Stimulated activated CD4-positive, alpha-beta T cell treated with anti-CD3 and anti-CD28 coated beads, Interleukin-1b, Interleukin-23, amount 100 ng/mL, for 1 hour (primary cell): ENCODE measurements at places on chromosomes 7 and 10.

- no peak for DNase-seq
Observed at GRCh38 chr10:81900989-81901388, 26.0 kb downstream of the NRG3 start.

GRCh38 chr10:89523274-89523673, 12.1 kb downstream of the SLC16A12 start:
- no peak for DNase-seq

- DNase-seq: no peak
Observed at GRCh38 chr10:5573319-5573950, 48.7 kb downstream of the CALML3 start.

- no peak for DNase-seq
Observed at GRCh38 chr10:44801383-44802327, 109.5 kb upstream of the TMEM72 start.

DNA sequence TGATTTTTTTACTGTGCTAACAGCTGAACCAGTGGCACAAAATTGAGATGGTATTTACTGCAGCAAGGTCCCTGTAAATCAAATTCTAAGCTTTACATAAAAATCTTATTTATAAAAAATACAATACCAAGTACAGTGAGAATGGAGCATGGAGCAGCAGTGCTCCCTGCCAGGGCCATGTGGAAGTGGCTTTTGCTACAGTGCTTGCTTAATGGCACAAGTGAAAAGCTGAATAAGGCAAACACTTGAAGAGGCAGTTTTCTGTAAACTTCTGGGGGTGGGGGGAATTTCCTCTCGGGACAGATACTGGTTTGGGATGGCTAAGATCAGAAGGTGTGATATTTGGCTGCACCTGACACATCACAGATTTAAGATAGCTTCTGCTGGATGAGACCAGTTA, 27.5 kb downstream of the AP3M1 start:
- DNase-seq: no peak

DNA sequence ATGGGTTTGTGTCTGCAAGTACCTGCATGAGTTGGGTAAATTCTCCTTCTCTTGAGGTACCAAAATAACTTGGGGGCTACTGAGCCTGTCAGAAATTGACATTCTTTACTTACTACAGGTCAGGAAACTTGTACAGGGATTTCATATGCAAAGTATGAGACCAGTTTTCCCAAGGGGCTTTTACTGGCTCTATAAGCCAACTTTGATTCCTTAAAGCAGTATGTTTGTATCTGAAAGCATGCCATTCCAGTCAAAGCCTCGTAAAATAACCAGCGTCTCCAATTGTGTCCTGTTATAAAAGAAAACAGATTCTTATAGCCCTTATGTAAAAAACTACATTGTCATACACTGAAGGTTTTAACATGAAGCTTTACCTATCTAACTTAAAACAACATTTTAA, 90.2 kb downstream of the ZNF467 start:
- no peak for DNase-seq

DNA sequence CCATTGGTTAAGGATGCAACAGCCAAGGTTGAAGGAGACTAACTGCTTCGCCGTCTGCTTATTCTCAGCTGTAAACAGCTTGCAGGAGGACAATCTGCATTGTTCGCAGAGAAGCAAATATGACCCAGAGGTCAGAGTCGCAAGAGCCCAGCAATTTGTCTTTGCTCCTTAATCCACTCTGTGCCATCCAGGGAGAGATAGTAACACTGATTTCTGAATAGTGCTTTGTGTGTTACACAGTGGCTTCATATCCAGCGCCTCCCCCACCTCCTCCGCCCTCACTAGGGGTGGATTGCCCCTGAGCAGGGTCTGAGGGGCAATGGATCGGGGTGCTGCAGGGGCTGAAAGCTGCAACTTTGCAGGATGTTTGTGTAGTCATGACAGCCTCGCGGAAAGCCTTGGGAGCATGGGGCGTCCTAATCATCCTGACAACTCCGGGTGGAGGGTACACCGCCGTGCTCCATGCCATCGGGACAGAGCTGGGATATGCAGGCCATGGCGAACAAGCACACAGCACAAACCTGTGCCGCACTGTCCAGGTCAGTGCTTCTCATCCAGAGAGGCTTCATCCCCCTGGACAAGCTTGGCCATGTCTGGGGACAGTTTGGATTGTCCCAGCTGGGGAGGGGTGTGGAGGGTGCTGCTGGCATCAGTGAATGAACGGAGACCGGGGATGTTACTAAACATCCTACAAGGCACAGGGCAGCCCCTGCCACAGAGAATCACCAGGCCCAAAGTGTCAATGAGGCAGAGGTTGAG, 103.1 kb upstream of the INSIG1 start:
- no peak for DNase-seq

DNA sequence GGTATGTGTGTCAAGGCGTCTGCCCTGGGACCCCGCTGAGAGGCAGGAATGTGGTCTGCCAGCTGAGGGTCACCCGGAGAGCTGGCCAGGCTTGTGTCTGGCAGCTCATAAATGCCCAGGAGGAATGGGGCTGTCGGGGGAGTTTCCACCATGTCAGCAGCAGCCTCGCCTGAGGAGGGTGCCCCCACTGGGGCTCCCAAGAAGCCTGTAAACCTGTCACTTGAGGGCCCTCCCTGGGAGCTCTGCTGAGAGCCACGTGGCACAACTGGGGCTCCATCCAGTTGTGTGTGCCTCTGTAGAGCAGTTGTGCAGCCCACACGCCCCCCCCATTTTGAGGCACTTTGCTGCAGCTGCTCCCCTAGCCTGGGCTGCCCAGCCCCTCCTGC, 70.6 kb downstream of the NEURL1 start:
- no peak for DNase-seq

- DNase-seq: no peak
Observed at GRCh38 chr7:115962340-115962739, 68.2 kb downstream of the TFEC start.

GRCh38 chr7:156021471-156021870, 209.2 kb upstream of the SHH start:
- no peak for DNase-seq

- DNase-seq: no peak
Observed at GRCh38 chr10:126454045-126454751, 65.9 kb upstream of the ADAM12 start.

GRCh38 chr7:149624006-149624405, 126.4 kb upstream of the ZNF746 start:
- peak; percentile 13 for DNase-seq

- DNase-seq: no peak
Observed at GRCh38 chr10:130968964-130969363, 342.6 kb downstream of the TCERG1L start.

DNA sequence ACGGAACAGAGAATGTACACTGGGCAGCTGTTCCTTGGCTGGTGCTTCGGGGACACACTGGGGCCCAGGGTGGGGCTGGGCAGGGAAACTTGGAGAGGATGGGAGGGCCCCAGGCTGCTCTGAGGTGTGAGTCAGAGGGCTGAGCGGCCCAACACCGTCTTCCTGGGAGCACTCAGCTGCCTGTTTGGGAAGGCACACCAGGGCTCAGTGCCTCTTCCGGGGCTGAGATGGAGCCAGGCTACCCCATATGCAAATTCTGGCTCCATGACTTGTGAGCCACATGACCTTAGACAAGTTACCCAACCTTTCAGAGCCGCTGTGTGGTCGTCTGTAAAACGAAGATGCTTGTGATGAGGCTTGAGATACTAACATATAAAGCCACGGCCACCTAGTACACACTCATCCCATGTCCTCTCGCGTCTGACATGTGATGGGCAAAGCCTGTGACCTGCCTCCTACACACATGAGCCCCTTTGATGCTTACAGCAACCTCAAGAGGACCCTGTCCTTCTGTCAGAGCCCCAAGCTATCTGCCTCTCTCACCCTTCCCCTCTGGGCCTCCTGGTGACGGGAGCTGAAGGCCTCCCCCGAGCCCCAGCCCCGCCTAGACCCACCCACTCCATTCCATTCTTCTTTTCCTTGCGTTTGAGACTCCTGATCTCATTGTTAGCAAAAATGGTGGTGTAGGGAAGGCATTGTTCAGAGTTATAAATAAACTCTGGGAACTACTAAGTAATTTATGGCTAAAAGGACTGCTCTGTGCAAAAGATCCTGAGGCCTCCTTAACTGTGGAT, 26.1 kb downstream of the KLRG2 start:
- no peak for DNase-seq

- no peak for DNase-seq
Observed at GRCh38 chr10:92111336-92111939, 179.4 kb downstream of the CPEB3 start.

DNA sequence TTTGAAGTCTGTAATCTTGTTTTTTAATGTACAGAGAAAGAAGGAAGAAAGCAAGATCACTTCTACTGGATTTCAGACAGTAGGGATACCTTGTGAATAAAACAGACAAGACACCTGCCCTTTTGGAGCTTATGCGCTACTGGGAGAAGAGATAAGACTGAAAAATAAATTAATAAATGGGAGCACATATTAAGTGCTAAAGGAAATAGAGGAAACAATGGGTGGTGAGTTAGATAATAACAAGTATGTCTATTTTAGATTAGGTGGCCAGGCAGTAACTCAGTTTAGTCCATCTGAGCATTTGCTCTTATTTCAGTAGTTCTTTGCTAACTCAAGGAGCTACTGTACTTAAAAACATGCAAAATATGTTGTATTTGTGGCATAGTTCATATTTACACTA, 15.9 kb downstream of the MIOS start:
- DNase-seq: no peak

GRCh38 chr7:154879629-154880028, 123.3 kb downstream of the PAXIP1 start:
- DNase-seq: no peak

GRCh38 chr7:151099486-151100211, 13.4 kb downstream of the AGAP3 start:
- DNase-seq: no peak

GRCh38 chr7:43700059-43700501, 29.2 kb downstream of the COA1 start:
- DNase-seq: no peak

- DNase-seq: no peak
Observed at GRCh38 chr10:10819206-10819856, 198.3 kb upstream of the CELF2 start.

GRCh38 chr7:131020759-131021261, 286.8 kb upstream of the KLF14 start:
- DNase-seq: no peak

DNA sequence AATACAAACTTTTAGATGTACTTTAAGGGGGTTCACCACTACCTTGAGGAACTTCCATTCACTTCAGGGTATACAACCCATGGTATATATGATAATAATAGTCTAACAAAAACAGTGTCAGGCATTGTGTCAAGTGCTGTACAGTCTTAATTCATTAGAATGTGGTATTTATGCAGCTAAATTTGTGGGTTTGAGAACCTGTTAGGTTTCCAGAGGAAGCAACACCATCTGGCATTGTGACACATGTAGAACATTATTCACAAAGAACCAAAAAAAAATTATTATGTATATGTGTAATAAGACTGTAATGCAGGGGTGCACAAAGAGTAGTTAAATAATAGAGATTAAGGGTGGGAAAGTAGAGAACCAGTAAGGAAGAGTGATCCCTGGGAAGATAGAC, 26.3 kb downstream of the TMEM60 start:
- DNase-seq: no peak

- DNase-seq: no peak
Observed at GRCh38 chr10:124575107-124576035, 113.7 kb downstream of the LHPP start.

GRCh38 chr10:110404825-110405224, 92.9 kb upstream of the DUSP5 start:
- no peak for DNase-seq

GRCh38 chr7:101121991-101122932, 4.6 kb upstream of the SERPINE1 start:
- DNase-seq: no peak
